ENCODE measurements at places on chromosomes 16 and 17.

GRCh38 chr17:52237151-52237550, 78.6 kb upstream of the CA10 start:
- no peak for DNase-seq

- no peak for DNase-seq
Measured at GRCh38 chr16:71572497-71573116, 4.3 kb downstream of the TAT start.

- DNase-seq: peak; percentile 40
Measured at GRCh38 chr16:996681-997080, 15.1 kb downstream of the SOX8 start.

GRCh38 chr16:2500430-2500917, 13.3 kb upstream of the ATP6V0C start:
- no peak for DNase-seq

- no peak for DNase-seq
Measured at GRCh38 chr17:7204336-7204735, 15.3 kb downstream of the DLG4 start.

DNA sequence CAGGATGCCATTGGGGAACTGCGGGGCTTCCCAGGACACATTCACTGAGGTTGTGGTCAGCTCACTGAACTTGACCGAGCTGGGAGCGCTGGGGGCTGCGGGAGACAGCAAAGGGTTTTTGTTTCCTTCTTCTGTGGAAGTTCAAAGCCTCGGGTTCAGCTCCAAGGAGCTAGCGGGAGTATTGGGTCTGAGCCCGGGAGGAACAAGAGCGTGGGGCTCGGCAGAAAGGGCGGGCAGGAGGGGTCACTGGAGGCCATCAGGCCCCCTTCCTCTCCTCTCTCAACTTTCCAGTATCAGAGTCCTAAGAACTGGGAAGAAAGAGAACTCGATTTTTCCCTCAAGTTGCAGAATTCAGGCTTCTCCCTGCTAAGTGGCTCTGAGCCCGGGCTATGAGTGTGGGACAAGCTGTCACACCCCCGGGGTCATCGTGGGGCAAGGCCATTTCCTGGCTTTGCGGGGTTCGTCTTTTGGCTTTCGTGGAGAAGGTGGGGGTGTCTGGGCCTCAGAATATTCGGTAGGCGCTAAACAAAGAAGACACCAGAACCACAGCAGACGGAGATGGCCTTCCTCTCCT, 53.6 kb upstream of the CDC42EP4 start:
- no peak for DNase-seq

- DNase-seq: peak; percentile 19
Measured at GRCh38 chr16:70253291-70254106, 1.8 kb upstream of the EXOSC6 start.

- DNase-seq: no peak
Measured at GRCh38 chr16:69600202-69600601, 34.4 kb downstream of the NFAT5 start.

- no peak for DNase-seq
Measured at GRCh38 chr16:57191056-57191571, 5.0 kb downstream of the RSPRY1 start.

- DNase-seq: no peak
Measured at GRCh38 chr17:78300962-78301820, 58.7 kb downstream of the SOCS3 start.

- DNase-seq: no peak
Measured at GRCh38 chr16:12535535-12536411, 267.9 kb downstream of the CPPED1 start.

DNA sequence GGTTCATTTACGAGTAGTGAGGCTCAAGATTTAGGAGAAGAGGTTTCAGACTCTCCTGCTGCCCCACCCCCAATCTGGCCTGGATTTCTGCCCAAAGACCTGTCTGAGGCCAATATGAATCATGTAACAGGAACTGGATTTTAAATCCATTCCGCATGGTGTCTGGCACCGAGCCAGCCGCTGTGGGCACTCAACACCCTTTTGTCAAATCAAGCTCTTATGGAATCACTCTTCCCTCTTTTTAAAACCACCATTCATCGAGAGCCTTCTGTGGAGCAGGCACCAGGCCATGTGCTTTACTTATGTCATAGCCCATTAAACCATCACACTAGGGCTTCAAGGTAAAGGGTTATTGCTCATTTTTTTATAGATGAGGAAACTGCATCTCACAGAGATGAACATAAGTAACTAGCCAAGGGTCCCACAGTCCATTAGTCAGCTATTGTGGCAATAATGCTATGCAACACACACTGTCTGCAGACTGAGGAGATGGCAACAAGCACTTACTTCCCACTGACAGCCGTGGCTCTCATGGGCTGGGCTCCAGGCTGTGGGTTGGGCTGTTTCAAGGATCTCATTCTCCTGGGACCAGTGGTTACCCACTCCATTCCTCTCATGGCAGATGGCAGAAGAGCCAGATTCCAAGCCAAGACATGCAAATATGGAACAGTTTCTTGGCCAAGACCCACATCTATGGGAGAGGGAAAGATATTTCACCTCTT, 93.6 kb downstream of the WSCD1 start:
- DNase-seq: no peak

GRCh38 chr17:40025991-40026815, 11.0 kb downstream of the CSF3 start:
- DNase-seq: peak; percentile 46

DNA sequence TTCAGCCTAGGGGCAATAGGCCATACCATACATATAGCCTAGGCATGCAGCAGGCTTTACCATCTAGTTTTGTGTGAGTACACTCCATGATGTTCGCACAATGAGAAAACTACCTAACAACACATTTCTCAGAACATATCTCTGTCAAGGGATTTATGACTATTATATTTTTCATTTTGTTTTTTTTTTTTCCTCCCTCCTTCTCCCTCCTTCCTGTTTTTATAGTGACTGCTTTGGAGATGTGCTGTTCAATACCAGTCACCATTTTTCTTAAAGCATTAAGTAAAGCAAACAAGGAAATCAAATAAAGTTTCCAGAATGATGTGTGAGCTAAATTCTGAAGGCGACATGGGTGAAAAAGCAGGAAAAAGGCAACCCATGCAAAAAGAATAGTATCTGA, 194.6 kb downstream of the STX8 start:
- DNase-seq: no peak

DNA sequence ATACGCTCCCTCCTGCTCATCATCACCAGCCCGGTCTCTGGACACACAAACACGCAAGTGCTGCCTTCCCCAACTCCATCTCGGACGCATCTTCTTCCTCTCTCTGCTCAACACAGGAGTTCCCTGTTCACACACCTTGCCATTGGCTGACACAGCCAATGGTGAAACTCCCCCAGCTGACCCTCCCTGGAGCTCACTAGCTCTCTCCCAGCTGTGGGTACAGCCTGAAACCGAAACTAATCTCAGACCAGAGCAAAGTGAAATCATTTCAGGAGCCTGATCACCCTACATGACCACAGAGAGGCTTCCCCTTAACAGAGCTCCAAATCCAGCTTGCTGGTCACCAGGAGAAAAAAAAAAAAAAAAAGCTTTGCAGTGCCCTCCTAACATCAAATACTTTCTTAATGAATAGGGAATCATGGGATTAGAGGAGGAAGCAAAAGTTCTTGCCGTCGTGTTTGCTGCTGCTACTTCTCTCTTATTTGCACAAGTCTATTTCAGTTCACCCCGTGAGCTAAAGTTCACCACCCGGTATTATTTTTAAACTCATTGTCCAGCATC, 8.3 kb downstream of the CUEDC1 start:
- peak; percentile 64 for DNase-seq

DNA sequence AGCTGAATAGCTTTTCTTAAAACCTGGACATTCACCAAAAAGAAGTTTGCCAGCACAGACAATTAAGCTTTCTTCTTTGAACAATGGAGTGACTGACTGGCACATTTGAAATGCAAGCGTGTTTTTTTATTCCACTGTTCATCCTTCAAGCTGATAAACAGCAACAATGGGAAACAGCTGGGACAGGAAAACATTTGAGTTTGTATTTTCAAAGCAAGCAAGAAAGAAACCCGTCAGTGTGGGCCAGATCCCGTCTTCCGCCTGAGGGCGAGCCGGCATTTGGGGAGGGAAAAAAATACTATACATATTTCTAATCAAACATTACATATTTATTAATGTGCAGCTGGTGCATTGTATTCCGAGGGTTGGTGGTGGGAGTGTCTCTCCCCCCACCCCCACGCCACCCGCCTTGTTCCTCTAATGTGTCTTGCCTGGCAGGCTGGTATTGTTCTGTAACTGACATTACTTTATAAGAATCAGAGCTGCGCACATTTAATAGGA, 94.3 kb downstream of the CYLD start:
- no peak for DNase-seq

GRCh38 chr16:11198828-11199227, 57.2 kb downstream of the SOCS1 start:
- no peak for DNase-seq

DNA sequence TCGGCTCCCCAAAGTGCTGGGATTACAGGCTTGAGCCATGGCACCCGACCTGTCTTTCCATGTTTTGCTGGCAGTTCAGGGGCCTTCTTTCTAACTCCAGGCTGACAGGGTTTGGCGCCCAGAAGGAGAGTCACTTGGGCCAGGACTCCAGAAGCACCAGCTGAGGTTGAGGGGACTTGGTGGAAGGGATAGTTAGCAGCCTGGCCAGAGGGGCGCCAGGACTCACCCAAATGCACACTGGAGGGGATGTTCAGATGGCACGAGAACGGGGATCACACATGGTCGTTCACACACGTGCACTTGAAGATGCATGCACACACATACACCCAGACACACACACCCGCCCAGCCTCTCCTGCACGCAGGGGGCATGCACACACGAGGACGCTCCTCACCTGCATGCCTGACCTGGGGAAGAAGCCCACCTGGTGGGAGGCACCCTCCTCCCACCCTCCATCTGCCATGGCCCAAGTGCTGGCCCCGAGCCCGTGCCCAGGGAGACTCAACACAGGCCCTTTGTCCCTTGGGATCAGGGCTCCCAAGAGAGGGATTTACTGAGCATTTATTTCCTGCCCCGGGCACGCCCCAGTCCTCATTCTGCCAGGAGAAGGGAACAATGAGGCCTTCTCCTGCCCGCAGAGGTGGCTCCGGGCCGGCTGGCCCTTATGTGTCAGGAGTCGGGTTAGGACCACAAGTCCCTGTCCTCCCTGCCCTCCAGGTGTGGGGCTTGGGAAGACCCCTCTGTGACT, 2.3 kb upstream of the PRSS21 start:
- DNase-seq: no peak

DNA sequence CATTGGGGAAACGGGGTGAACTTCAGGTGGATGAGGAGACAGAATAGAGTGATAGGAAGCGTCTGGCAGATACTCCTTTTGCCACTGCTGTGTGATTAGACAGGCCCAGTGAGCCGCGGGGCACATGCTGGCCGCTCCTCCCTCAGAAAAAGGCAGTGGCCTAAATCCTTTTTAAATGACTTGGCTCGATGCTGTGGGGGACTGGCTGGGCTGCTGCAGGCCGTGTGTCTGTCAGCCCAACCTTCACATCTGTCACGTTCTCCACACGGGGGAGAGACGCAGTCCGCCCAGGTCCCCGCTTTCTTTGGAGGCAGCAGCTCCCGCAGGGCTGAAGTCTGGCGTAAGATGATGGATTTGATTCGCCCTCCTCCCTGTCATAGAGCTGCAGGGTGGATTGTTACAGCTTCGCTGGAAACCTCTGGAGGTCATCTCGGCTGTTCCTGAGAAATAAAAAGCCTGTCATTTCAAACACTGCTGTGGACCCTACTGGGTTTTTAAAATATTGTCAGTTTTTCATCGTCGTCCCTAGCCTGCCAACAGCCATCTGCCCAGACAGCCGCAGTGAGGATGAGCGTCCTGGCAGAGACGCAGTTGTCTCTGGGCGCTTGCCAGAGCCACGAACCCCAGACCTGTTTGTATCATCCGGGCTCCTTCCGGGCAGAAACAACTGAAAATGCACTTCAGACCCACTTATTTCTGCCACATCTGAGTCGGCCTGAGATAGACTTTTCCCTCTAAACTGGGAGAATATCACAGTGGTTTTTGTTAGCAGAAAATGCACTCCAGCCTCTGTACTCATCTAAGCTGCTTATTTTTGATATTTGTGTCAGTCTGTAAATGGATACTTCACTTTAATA, 7.0 kb upstream of the TMEM235 start:
- DNase-seq: no peak

DNA sequence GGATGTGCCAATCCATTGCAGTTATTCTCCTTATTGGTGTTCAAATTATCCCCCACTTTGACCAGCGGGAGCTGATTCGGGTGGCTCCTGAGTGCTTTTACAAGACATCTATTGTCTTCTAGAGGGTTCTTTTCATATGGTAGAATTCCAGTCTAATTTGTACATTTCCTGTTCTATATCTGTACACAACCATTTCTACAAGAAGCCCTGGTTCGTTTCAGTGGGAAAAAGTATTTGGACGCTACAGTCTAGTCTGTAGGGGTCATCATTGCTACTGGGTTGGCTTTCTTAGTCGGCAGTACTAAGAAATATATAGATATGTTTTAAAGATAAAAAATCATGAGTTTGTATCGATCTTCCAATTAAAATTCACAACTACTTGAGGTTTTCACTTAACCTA, 262.6 kb downstream of the MAP2K6 start:
- DNase-seq: no peak

DNA sequence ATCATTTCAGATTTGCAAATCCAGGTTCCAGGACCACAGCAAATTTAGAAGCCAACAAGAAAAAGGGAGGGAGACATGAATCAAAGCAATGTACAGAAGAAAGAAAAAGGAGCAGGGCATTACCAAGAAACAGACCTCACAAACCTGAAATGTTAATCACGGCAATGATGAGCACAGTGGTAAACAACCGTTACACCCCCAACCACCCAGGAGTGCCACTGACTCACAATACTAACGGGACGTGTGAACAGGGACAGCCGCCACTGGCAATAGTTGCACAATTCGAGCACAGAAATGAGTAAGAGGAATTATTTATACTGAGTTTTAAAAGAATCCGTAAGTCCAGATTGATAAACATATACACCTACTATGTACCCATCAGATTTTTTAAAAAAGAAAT, 13.8 kb downstream of the USP22 start:
- no peak for DNase-seq

DNA sequence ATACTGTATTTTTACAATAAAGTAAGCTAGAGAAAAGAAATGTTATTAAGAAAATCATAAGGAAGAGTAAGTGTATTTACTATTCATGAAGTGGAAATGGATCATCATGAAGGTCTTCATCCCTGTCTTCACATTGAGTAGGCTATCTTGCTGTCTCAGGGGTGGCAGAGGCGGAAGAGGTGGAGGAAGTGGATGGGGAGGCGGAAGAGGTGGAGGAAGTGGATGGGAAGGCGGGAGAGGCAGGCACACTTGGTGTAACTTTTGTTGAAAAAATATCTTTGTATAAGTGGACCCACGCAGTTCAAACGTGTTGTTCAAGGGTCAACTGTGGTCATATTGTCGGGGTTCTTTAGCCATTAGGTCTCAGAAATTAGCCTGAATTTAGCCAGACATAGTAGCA, 50.2 kb downstream of the PIGL start:
- no peak for DNase-seq

Measured in CD4-positive, alpha-beta T cell treated with Interleukin-1 beta for 1 hour (primary cell).